ENCODE measurements at places on chromosomes 4 and X.
A peak's percentile ranks its signal among the peaks of the same experiment; 100 is the strongest.

GRCh38 chrX:14528629-14529289, 577 bp upstream of the GLRA2 start:
- DNase-seq, result peak; percentile 5

- DNase-seq, result no peak
Measured at GRCh38 chr4:57280481-57280880, 170.3 kb upstream of the IGFBP7 start.

DNA sequence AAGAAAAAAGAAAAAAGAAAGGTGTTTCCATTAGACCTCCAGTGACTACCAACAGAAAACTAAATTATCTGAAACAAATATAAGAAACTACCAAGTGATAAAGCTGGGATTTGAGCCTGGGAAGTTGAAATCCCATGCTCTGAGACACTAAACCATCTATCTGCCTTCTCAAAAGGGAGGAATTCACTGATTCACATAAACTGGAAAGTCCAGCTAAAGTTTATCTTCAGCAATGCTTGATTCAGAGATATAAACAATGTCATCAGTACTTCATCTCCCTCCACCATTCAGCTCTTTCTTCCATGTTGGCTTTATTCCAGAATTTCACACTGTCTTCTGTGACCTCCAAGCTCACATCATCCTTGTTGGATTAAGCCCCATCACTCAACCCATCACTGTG, 96.3 kb downstream of the IQCM start:
- peak; percentile 66 for DNase-seq

DNA sequence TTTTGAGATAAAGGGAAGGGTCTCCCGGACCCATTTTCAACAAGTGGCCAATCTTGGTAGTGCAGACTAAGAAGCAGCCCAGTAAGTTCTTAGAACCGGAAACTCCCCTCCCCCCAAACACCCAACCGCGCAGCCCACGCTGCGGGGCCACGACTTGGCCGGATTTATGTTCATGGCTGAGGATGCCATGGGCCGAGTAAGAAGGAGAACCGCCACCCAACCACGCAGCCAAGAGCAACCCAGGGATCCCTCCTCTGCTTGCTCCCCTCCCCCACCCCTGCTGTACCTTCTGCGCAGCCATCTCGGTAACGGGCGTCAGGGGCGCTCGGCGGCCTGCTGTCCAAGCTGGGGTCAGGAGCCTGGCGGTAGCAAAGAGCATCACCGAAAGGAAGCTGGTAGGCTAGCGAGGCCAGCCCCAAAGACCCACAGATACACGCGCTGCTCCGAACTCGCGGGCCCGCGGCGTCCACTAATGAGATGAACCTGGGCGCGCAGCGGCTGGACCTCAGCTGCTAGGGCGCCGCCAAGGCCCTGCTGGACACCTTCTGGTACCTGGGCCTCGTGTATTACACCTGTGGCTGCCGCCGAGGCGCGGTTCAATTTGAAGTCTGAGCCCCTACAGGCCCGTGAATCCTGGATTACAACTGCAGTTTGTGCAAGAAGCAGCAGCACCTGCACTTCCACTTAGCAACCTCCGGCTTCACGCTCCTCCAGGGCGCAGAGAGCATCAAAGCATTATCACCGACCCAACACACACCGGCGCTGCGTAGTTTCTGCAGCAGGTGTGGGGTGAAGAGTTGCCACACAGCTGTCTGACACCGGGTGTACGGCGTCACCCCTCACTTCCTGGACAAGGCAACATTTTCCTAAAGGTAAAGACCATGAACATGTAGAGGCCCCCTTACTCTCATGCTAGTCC, 63.4 kb downstream of the NUDT10 start:
- DNase-seq, result no peak

GRCh38 chrX:33324099-33324498, 112.8 kb upstream of the DMD start:
- DNase-seq, result no peak

- peak; percentile 93 for DNase-seq
Measured at GRCh38 chr4:155604718-155605626, 61.7 kb upstream of the GUCY1A1 start.

- DNase-seq, result no peak
Measured at GRCh38 chr4:15410750-15411149, 17.1 kb upstream of the C1QTNF7 start.

- DNase-seq, result no peak
Measured at GRCh38 chr4:103451341-103451740, 253.2 kb upstream of the CENPE start.

DNA sequence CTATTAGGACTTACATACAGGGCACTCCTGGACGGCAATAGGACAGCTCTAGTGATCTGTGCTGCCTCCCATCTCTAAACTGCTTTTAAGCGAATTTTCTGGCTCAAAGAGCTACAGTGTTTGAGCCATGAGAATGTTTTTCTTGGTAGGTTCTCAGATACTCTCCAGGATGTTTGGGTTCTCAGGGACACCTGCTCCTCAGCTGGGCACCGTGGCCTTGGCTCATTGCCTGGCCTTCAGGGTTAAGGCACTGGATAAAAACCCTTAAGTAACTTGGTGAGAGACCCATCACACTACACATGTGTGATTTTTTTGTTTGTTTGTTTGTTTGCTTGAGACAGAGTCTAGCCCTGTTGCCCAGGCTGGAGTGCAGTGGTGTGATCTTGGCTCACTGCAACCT, 38.5 kb upstream of the HERC5 start:
- DNase-seq, result no peak

DNA sequence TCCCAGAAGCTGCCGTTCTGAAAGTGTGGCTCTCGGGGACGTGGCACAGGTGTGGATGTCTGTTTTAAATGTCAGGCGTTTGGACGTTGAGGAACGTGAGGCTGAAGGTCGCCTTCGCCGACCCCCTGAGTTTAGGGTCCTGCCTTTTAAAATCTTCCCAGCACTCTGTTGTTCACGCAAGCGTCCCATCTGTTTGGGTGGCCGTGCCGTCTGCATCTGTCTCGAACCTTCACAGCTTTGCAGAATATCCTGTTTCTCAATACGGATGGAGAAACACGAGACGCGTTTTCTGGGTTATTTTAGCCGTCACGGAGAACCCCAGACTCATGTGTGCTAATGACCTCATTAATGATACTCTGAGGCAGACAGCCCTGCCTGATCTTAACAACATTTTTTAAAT, 31.5 kb downstream of the SHOX start:
- DNase-seq, result no peak

DNA sequence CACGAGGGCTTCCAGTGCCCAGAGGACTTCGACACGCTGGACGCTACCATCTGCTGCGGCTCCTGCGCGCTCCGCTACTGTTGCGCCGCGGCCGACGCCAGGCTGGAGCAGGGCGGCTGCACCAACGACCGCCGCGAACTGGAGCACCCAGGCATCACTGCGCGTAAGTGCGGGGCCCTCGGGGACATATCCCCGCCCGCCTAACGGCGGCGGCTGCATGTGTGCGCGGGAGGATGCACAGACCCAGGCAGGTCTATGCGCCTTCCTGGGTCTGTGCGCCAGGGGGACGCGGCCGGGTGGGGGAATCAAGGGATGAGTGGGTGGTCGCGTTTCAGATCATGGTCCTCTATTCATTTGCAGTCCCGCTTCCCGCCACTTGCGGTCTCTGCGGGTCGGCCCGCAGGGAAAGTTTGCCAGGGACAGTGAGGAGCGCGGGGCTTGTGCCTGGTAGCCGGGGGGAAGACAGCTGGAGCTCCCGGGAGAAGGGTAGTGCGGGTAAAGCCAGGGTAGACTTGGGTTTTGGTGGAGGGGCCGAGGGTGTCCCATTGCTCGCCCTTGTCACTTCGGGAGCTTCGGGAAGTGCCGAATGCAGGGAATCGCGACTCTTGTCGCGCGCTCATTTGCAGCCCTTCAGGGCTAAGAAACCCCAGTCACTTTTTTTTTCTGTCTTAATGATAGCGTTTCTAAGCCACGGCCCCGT, 1.0 kb downstream of the SHISA3 start:
- DNase-seq, result peak; percentile 8

DNA sequence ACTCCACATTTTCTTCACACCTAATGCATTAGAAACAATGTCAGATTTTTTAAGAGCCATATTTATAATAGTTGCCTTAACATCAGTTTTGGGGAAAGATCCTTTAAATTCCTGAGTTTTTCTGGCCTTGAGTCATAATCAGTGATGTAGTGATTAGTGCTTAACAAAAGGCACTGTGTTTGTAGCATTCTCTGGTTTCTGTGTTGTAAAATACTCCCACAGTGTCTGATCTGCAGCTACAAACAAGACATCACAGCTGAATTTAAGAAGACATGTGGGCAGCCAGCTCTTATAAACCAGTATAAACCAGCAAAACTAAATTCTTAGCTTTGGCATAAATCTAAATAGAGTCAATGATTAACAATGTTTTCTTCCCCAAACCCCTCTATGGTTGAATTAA, 233.8 kb downstream of the FSTL5 start:
- peak; percentile 35 for DNase-seq

GRCh38 chr4:101756181-101756580, 34.3 kb upstream of the BANK1 start:
- DNase-seq, result no peak

DNA sequence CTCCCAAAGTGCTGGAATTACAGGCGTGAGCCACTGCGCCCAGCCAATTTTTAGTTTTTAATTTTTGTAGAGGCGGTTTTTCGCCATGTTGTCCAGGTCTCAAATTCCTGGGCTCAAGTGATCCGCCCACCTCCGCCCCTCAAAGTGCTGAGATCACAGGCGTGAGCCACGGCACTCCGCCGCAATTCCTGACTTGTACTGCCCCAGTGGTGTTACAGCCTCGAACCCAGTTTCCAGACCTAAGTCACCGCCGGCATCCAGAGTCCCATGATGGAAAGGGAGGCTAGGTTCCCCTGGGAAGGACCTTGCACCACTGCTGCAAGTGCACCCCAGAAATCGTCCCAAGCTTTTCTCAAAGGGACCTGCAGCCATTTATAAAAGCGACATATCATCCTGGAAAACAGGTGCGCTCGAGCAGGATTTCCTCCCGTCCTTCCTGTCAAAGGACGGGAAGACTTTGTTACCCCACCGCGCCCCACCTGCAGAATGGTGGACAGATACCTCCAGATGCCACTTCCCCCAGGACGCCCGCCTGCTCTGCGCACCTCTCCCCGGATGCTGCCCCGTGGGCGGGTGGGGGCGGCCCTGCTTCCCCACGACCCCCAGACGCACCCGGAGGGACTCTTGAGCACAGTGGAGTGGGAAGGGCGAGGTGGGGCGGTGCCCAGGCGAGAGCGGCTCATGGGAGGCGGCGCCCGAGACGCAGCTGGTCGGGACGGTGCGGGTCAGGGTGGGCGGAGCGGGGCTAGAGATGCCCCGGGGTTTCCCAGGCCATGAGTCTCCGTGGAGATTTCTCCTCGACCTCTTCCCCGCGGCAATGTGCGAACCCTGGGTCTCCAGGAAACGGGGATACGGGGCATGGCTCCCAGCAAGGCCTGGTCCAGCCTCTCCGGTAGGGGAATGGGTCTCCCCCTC, 947 bp upstream of the RPL10 start:
- peak; percentile 46 for DNase-seq

DNA sequence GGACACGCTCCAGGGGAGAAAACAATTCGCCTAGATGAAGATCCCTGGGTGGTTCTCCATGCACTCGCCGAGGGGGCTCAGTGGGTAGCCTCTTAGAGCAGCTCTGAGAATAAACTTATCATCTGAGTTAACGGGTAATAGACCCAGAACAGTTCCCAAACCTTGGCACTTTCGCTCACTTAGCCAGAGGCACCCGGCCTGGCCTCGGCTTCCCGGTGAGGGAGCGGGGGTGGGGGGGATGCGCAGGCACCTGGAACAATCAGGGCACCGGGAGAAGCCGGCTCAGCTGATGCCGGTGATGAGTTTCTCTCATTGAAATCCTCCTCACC, 405 bp upstream of the ZAR1 start:
- DNase-seq, result no peak

- no peak for DNase-seq
Measured at GRCh38 chr4:84417997-84418709, 80.9 kb downstream of the NKX6-1 start.

- DNase-seq, result no peak
Measured at GRCh38 chr4:165518686-165519085, 139.9 kb downstream of the CPE start.

DNA sequence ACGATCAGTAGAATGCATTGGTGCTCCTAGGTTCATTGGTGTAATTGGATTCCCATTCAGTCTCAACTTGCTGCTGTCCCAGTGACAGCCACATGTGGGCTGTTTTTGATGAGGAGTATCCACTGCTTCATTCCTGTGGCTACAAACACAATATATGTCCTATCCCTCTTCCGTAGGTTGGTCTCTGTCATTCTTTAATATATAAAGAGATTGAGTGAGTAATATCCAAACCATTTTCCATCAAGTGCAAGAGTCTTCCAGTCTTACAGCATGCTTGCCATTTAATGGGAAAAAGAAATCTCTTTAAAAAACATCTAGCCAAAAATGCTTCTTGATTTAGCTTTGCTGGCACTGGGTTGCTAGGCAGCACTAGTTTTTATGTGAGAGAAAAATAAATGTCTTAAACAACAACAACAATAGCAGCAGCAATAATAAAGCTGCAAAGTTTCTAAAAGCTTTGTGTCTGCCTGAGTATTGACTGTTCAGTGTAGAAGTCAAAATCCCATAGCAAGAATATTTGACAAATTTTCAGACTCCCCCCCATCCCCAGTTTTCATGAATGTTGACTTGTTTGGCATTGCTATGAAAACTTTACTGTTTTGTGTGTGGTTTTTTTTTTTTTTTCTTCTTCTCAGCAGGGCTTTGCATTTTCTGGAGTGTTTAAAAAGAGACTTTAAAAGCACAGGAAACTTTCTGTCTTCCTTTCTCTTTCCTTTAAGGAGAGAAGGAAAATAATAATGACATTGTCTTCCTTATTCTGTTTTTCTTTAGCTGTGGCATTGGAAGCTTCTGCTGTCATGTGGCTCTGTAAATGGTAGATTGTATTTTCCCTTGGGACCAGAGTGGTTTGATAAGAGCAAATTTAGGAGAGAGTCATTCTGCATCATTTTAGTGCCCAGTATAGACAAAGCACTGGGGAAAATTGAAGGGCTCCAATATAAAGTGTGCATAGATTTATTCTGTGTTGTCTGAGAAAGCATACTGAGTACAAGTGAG, 244.3 kb downstream of the ARHGAP10 start:
- DNase-seq, result peak; percentile 25

- DNase-seq, result no peak
Measured at GRCh38 chrX:7603387-7603786, 239.6 kb upstream of the VCX start.

DNA sequence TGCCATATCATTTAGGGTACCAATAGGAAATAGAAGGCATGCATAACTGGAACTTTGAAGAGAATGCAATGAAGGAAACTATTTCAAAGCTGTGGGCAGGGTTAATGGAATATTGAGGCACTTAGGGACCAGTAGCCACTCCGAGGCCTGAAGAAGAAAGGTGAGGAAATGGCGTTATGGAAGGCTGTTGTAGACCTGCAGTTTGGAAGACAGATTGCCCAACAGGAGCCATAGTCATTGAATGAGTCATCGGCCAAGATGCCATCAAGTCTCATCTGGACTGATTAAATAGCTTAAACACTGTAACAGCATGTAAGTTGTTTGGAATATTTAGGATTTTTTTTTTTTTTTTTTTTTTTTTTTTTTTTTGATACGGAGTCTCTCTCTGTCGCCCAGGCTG, 11.6 kb downstream of the CXCL13 start:
- DNase-seq, result no peak

GRCh38 chr4:36280555-36280954, 861 bp upstream of the DTHD1 start:
- no peak for DNase-seq

Data from IMR-90 (cell line).